ENCODE measurements at places on chromosomes 1 and 21. TPM values are rescaled to one million over a fixed set of nuclear protein-coding genes. Genes with fewer than 3 reads are reported as not detected.

The EXTL2 gene
- 21.1 TPM for total RNA-seq

The IL6R gene
- total RNA-seq: 6.8 TPM

The MROH9 gene
- not detected for total RNA-seq

The TTC34 gene
- 1.3 TPM for total RNA-seq

The P3R3URF gene
- total RNA-seq: not detected

The IFI44L gene
- 0.10 TPM for total RNA-seq

The IL24 gene
- not detected for total RNA-seq

The AADACL3 gene
- total RNA-seq: not detected

The RCSD1 gene
- 0.15 TPM for total RNA-seq

The RAP1A gene
- total RNA-seq: 46.2 TPM

The GREM2 gene
- not detected for total RNA-seq

The C2CD2 gene
- total RNA-seq: 22.0 TPM

The NLRP3 gene
- total RNA-seq: not detected

The LCE1E gene
- total RNA-seq: not detected

The AMY2B gene
- total RNA-seq: 2.6 TPM

The PTGS2 gene
- total RNA-seq: 0.91 TPM

The GUCA2A gene
- not detected for total RNA-seq

The UQCRH gene
- 514 TPM for total RNA-seq

The F5 gene
- total RNA-seq: 0.37 TPM

The ERICH3 gene
- not detected for total RNA-seq

The NID1 gene
- total RNA-seq: 0.32 TPM

The COL8A2 gene
- 0.05 TPM for total RNA-seq

The C1orf210 gene
- 7.6 TPM for total RNA-seq
